ENCODE measurements at places on chromosomes 16 and 17.

DNA sequence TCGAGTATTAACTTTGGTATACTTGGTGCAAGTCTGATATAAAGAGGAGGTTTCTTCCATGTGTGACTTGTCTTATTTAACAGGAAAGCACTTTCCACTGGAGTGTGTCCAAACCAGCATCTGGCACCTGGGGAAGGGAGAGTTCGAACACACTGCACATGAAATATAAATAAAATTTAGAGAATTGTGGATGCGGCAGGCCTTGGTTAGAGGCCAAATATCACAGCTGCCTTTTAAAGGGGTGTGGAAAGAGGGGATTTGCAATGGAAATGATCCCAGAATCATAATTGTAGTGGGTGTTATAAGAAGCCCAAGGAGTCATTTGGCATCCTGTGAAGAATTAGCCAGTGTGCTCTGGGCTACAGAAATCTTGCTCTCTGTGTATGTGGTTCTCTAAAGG, 4.3 kb upstream of the NXN start:
- DNase-seq: no peak

DNA sequence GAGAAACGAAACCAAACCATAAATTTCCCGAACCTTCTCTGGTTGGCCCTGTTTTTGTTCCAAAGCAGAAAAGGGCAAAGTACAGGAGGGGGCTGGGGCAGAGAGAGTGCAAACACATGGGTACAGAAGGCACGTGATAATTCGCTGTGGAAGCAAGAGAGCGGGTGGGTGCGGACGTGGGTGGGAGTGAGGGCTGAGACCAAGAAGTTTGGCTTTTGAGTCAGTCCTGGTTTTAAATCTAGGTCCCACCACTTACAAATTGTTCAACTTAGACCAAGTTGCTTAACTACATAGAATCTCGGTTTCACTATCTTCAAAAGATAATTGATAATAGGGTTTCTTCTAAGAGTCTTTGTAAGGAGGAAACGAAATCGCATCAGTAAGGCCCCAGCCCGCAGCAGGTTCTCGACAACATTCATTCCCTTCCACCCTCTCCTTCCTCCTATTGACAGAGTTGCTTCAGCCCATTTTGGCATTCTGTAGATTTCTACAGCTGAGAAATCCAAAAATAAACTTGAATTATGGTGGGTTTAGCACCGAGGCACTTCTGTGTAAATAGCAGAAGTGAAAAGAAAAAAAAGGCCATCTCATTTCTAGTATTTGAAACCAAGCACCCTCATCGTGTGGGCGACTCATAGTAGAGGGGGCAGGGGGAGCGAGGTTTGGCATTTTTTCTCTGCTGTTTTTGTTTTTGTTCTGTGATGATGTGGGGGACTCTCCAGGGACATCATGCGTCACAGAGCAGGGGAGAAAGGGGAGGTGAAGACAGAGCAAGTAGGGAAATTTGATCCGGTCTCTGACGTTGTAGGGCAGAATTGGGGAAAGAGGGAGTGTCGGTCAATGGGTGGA, 33.6 kb upstream of the CCR7 start:
- no peak for DNase-seq

- DNase-seq: no peak
These were observed 8.8 kb downstream of the JUP start for GRCh38 chr17:41777574-41778188.

- no peak for DNase-seq
These were observed 942.1 kb downstream of the KCNJ2 start for GRCh38 chr17:71111460-71111859.

GRCh38 chr17:6347776-6348175, 87.1 kb downstream of the AIPL1 start:
- no peak for DNase-seq

- DNase-seq: no peak
These were observed 6.7 kb upstream of the C17orf107 start for GRCh38 chr17:4892499-4893221.

- no peak for DNase-seq
These were observed 74.2 kb upstream of the NLK start for GRCh38 chr17:27968206-27968732.

DNA sequence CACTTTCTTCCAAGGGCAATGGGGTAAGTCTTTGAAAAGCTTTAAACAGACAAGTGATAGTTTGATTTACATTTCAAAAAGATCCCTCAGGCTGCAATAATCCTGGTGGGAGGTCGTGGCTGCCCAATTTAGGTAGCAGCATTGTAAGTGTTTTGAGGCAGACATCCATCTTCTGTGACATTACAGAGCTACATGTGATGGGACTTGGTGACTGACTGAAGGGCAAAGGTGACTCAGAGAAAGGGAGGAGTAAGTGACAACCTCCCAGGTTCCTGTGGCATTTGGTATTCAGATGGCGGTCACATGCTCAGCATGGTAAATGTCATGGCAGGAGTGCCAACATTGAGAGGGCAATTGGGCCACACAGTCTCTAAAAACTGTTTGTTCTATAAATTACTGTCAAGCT, 26.5 kb downstream of the STAT3 start:
- no peak for DNase-seq

DNA sequence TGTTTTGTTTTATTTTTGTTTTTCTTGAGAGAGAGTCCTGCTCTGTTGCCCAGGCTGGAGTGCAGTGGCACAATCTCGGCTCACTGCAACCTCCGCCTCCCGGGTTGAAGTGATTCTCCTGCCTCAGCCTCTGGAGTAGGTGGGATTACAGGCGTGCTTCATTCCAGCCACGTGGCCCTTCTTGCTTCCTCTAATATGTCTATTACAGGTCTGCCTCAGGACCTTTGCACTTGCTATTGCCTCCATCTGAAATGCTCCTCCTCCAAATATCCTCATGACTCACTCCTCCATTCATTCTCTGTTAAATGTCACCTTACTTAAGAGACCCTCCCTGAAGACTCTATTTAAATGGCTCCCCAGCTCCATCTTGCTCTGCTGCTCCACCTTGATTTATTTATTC, 39.0 kb downstream of the LYRM9 start:
- no peak for DNase-seq

DNA sequence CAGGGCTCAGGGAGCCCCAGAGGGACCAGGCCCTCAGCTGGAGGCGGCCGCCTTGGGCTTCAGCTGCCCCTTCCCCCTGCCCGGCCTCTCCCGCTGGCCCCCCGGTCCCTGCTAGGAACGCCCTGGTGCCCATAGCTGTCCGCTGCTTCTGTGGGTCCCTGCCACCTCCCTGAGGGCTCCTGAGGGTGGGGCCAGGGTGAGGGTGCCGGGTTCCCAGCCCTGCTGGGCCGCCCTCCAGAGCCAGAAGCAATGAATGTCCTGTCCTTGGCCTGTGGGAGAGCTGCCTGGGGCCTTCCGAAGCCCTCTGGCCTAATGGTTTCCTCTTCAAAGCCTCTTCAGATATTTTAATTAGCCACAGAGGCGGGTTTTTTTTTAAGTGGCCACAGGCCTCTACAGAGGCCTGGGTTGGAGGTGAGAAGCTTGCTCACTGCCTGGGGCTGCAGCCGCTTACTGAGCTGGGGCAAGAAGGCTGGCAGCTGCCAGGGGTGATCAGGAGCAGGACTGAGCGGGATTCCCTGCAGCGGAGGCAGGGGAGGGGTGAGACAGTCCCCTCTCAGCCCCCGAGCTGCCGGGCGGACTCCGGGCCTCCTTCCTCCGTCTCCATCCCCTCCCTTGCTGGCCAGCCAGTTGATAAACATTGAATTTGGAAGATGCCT, 9.9 kb downstream of the CENPX start:
- DNase-seq: no peak

DNA sequence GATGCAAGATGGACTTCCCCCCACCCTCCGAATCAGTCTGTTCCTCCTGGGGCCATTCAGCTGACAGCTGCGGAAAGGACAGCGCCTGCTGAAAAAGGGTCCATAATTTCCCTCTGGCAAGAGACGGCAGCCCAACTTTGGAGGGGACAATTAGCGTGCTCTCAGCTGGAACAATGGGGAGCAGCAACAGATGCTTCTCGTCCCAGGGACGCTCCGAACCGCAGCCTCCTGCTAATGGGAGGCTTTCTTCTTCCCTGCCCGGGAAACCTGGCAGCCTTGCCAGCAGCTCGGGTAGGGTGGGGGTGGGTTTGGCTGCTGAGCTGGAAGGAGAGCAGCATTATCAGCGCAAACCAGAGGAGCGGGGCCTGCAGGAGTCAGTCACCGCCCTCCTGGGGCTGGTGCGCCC, 500.0 kb upstream of the SALL1 start:
- no peak for DNase-seq

DNA sequence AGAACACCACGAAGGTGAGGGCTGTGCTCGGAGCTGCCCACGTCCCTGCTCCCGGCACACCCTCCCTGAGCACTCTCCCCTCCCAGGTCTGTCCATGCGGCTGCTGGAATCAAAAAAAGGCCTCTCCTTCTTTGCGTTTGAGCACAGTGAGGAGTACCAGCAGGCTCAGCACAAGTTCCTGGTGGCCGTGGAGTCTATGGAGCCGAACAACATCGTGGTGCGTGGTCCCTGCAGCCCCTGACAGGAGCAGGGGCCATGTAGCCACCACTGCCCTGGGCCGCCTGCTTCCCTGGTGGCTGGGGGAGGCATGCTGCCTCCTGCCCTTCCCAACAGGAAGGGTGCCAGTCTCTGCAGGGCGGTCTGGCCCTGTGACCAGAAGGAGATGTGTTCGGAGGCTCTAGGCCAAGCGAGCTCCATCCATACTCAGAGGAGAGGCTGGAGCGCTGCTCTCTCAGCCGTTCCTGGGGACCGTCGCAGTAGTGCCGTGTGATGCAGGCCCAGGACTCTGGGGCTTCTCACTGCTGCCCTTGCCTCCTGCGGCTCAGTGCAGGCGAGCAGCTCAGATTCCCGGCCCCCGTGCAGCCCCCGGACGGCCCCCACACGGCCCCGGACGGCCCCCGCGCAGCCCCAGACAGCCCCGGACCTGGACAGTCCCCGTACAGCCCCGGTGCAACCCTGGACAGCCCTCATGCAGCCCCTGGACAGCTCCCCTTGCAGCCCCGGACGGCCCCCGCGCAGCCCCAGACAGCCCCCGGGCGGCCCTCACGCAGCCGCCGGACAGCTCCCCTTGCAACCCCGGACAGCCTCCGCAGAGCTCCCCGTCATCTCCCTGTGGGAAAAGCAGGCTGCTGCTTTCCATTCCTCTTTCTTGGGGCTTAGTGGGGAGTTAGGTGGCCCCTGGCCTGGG, 20.5 kb downstream of the TCF25 start:
- DNase-seq: no peak

DNA sequence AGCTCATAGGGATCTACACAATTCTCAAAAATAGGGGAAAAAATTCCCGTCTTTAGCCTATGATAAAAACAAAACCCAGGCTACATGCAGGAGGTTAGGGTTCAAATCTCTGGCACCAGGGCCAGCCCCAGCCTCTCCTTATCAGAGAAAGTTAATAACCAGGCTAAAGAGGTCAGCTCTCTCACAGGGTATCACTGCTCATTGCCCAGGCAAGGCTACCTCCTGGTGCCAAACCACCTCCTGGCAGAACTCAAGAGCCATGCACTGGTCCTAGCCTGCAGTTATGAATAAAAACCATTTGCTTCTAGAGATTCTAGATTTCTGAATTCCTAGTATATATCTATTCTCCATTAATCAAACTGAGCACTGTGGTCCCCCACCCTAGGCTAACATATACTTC, 65.8 kb downstream of the CREBBP start:
- DNase-seq: no peak

GRCh38 chr17:40268141-40268712, 19.5 kb upstream of the CDC6 start:
- no peak for DNase-seq

- DNase-seq: no peak
These were observed 13.3 kb upstream of the GAS7 start for GRCh38 chr17:10211666-10212065.

DNA sequence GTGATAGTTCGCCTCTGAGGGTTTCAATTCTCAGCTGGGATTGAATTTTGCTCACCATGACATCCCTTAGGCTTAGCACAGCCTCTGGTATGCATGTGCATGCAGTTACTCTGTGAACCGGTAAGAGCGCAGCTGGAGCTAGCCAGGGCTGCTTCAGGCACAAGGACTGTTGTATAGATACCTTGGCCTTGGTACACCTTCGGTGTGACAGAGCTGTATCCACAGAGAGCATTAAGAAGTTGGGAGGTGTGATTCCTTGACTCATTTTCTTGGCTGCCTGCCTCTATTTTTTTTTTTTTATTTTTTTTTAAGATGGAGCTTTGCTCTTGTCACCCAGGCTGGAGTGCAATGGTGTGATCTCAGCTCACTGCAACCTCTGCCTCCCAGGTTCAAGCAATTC, 2.2 kb upstream of the NUTF2 start:
- no peak for DNase-seq

GRCh38 chr16:78298986-78299385, 199.5 kb downstream of the WWOX start:
- no peak for DNase-seq

DNA sequence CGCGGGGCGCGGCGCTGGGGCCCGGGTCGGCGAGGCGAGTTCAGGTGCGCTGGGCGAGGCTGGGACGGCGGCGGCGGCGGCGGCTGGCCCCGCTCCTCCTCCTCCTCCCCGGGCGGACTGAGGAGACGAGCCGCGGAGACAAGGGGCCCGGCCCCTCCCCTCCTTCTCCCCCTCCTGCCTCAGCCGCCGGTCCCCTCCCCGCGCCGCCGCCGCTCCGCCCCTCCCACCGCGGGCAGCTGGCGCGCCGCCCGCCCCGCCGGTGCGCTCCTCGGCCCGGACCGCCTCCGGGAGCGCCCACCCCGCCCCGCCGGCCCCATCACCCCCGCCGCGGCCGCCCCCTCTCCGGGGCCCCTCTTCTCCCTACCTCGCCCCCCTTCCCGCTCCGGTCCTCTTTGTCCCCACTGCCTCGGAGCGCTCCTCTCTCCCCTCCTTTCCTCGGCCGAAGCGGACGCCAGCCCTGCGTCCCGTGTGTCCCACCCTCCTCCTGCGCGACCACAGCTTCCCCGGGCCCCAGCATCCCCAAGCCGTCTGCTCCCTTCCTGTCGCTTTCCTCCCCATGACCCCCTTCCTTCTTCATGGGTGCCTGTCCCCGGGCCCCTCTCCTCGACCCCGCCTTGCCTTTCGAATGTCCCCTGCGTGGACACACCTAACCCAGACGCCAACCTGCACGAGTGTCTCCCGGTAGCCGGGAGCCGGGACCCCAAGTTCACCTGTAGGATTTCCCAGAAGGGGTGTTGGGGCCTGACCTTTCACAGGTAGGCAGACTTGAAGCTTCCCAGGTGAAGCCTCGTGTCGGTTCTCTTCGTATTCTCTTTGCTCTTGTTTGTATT, at the start of gene TOX3:
TSS of gene TOX3 (minus strand) at position 140 of the 830 bp plus-strand sequence. CDS start 420 bp downstream, outside the sequence.
- no peak for DNase-seq

GRCh38 chr16:89727406-89728120, 6.2 kb downstream of the ZNF276 start:
- no peak for DNase-seq

DNA sequence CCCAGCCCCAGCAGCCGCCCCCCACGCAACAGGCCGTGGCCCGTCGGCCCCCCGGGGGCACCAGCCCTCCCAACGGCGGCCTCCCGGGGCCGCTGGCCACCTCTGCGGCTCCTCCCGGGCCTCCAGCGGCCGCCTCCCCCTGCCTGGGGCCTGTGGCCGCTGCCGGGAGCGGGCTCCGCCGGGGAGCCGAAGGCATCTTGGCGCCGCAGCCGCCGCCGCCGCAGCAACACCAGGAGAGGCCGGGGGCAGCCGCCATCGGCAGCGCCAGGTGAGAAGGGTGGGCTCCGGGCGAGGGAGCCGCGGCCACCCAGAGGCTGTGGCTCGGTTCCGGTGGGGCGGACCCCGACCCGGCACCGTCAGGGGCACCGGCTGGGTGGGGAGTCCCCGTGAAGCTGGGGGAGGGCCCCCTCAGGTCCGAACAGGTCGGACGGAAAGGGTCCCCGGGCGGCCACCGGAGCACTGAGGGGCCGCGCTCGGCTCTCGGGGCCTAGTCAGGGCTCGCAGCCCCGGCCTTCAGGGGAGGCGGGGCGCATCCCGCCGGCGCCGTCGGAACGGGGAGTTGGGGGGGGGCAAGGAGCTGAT, 583 bp downstream of the ATXN2L start:
- DNase-seq: no peak
